ENCODE measurements at places on chromosomes 3 and 15.

DNA sequence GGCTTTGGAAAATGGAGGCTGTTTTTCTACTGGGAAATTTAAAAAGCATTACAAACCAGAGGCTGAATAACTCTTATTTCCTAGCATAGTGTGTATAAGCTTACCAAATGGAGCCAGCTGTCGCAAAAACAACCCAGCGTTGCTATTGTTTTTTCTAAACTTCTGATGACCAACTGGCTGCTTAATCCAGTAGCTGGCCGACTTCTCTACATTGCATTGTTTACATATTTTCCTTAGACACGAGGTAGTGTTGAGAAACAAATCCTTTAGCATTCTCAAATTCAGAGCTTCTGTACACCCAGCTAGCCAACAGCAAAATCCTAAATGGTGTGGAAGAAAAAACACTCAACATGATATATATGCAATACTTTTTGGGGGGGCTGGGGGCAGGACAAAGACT, 161.0 kb upstream of the ADAMTS9 start:
- no peak for DNase-seq

DNA sequence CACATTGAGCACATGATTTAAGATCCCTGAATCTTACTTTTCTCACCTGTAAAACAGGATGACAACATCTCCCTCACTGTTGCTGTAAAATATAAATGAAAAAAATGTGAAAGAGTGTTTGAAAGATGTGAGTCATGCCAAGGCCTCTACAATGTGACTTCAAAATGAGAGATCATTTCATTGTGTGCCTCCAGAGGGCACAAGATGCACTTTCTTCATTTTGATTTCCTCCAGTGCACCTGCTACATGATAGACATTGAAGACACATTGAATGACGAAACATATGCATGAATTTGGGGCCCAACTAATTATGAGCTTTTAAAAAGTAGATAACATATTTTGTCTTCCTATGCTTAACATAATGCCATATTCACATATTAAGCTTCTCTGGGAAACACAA, 170.3 kb downstream of the MOBP start:
- no peak for DNase-seq

DNA sequence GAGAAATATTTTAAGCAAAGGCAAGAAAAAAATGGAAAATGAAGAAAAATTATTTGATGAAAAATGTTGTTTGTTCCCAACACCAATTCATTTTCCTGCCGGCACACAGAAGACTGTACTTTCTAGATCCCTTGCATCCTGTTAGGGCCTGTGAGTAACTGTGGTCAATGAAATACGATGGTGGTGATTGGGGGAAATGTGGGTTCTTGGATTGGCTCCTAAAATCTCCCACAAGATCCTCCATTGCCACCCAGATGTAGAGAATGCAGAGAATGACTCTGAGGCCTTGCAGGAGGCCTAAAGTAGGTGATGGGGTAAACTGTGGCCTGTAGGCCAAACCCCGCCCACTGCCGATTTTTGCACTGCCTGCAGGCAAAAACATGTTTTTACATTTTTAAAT, 46.3 kb upstream of the C3orf70 start:
- DNase-seq, result no peak

GRCh38 chr3:9704347-9705322, 1.0 kb downstream of the CPNE9 start:
- DNase-seq, result peak; percentile 75

DNA sequence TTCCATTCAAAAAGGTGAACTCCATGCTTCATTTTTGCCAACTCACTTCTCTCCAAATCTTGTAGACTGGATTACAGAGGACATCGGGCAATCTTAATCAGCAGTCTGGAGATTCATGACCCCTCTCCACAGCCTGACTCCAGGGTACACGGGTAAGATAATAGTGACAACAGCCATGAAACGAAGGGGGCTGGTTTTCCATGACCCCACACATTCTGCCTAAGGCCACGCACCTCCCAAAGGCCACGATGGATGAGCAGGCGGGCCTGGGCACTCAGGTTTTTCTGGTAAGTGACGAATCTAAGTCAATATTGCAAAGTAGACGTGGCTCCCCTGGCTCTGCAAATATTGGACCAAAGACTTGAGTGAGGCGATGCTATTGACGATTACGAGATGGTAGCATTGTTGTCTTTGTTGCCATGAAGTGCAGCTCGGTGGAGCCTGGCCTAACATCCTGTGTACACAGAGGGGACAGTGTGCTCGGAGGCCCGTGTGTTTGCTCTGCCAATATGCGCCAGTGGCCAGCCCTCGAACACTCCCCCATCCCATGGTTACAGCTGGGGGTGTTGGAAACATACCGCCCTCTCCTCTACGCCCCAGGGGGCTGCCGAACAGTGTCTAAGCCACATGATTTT, 119.1 kb downstream of the OPA1 start:
- DNase-seq, result peak; percentile 100

Measured in NCI-H146 (cell line).